Osteoblast (primary cell): ENCODE measurements at places on chromosomes 7 and 10. TPM values are rescaled to one million over a fixed set of nuclear protein-coding genes. Genes with fewer than 3 reads are reported as not detected.

GRCh38 chr7:1004018-1004852 lies 21.3 kb downstream of the CYP2W1 start:
- no peaks in the 10 kb centered on the region for H3K4me1 ChIP-seq
- no peak overlapping the region for H3K4me3 ChIP-seq
- H3K27ac ChIP-seq, result no peak overlapping the region
- peaks cover 14% of the 10 kb centered on the region for H3K36me3 ChIP-seq
- no peaks in the 10 kb centered on the region for H3K27me3 ChIP-seq
- no peak for DNase-seq

CALCR gene
- total RNA-seq, result not detected in 2 replicates

IFIT2 gene
- total RNA-seq, result 7.7 and 9.0 TPM in 2 replicates

PIP gene
- not detected in 2 replicates for total RNA-seq

- H3K36me3 ChIP-seq, result no peaks in the 10 kb centered on the region
- H3K4me3 ChIP-seq, result no peak overlapping the region
- DNase-seq, result no peak
- no peaks in the 10 kb centered on the region for H3K4me1 ChIP-seq
Measured at GRCh38 chr10:50335397-50335796, 84.1 kb upstream of the ASAH2 start.

DNA sequence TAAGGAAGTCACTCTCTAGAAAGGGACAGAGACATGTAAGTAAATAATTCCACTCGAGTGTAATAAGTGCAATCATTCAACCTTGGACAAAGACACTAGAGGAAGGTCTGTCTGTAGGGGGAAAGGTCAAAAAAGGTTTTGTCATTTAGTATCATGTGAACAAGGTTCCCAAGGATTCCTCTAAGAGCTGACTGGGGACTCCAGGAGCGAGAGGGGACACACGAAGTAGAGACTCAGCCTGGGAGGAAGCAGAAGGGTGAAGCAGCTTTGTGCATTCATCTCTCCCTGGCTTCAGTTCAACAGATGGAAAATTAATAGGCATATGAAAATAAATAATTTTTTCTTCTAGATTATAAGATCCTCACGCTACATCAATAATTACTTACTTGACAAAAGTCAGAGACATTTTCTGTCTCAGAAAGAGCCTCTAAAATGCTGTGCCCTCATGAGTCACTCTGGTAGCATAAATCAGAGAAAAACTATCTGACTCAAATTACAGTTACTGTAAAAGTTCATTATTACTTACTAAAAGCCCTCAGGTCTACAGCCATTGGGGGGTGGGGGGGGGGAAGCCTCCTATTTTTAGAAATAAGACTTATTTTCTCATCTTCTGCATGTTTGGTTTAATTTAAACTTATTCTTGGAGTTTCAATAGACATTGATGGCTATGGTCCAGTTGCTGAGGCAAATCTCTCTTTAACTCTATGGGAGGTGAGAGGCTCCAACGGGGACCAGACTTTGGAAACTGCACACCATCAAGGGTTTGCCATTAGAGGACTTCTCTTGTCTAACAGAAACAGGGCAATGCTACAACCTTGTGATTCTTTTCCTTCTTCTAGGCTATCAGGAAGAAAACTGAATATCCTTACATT lies 275.1 kb upstream of the KLF14 start:
- DNase-seq, result no peak
- no peaks in the 10 kb centered on the region for H3K27me3 ChIP-seq
- peak overlapping the region; percentile 77 for H3K27ac ChIP-seq
- peaks cover 59% of the 10 kb centered on the region for H3K4me1 ChIP-seq
- no peaks in the 10 kb centered on the region for H3K36me3 ChIP-seq
- H3K4me3 ChIP-seq, result no peak overlapping the region

TCF7L2 gene
- 9.0 and 10.6 TPM in 2 replicates for total RNA-seq

DNA sequence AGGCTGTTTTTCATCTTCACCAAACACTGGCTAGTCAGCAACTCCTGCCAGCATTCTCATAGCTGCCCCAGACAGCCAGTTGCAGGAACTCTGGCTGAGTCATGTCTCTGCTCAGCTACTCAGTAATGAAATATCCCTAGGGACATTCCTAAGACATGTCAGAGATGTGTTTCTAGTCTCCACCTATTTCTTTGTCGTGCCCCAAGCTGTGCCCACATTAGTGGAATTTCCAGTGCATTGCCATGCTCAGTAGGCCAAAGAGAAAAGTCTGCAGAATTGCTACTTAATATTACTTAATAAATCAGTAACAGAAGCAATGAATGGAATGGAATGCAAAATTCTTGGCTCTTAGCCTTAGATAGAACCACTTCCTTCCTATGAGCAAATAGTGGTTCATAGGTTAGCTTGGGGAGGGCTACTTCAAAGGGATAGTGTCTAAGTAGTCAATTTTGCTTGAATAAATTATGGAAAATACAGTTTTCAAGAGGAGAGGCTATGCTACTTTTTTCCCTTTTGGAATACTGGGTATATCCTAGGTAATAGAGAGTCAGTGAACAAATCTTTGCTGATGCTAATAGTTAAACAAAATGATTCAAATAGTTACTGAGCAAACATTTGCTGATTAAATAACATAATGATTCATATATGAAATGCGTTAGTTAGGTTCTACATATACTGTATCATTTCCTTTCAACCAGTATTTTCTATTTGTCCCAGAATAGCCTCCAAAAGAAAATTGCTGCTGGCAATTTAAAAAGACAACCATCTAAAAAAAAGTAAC lies 23.6 kb upstream of the SEMA3C start:
- H3K27ac ChIP-seq, result peak overlapping the region; percentile 86
- no peak overlapping the region for H3K4me3 ChIP-seq
- no peaks in the 10 kb centered on the region for H3K36me3 ChIP-seq
- DNase-seq, result peak; percentile 93
- peaks cover 25% of the 10 kb centered on the region for H3K4me1 ChIP-seq
- H3K27me3 ChIP-seq, result no peaks in the 10 kb centered on the region

DNA sequence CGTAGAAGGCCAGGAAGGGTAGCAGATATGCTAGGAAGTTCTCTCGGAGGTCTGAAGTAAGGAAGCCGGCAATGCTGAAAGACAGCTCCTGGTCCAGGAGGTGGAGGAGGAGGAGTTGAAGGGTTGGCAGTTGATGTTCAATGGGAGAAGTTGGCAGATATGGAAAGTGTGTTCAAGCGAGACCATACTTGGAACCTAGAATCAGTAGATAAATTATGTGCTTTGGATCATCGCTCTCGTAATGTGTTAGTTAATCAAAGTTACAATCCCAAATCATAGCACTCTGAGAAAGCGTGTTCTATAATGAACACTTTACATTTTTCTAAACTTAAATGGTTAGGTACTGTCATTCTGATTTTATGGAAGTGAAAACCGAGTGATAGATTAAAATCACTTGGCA lies 152.9 kb downstream of the CELF2 start:
- no peak overlapping the region for H3K27ac ChIP-seq
- H3K4me1 ChIP-seq, result no peaks in the 10 kb centered on the region
- H3K36me3 ChIP-seq, result no peaks in the 10 kb centered on the region
- no peaks in the 10 kb centered on the region for H3K27me3 ChIP-seq
